ENCODE measurements at places on chromosomes 16 and 17.

- DNase-seq: no peak
Observed at GRCh38 chr16:12160249-12160648, 183.7 kb downstream of the SNX29 start.

GRCh38 chr16:84656649-84657048, 8.3 kb downstream of the KLHL36 start:
- DNase-seq: no peak

- no peak for DNase-seq
Observed at GRCh38 chr17:64384253-64385186, 6.1 kb downstream of the PECAM1 start.

- no peak for DNase-seq
Observed at GRCh38 chr16:13421726-13422125, 498.2 kb upstream of the ERCC4 start.

GRCh38 chr17:67617304-67617899, 100.3 kb upstream of the NOL11 start:
- DNase-seq: no peak

GRCh38 chr17:65167566-65167965, 30.4 kb downstream of the RGS9 start:
- DNase-seq: no peak

DNA sequence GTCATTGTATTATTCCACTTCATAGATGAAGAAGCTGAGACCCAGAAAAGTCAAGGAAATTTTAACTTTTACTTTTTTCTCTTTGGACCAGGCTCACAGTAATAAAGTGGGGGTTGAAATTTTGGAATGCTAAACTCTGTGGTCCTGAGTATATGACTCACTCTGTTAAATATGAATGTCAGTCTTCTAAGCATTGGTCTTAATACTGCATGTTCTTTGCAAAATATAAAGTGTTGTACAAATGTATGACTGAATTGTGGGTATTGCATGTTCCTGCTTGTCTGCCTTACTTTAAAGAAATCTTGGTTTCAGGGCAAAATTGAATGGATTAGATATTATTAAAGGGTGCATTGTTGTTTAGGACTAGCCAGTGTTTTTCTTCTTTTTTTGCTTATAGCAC, 950.8 kb upstream of the GOT2 start:
- DNase-seq: no peak

DNA sequence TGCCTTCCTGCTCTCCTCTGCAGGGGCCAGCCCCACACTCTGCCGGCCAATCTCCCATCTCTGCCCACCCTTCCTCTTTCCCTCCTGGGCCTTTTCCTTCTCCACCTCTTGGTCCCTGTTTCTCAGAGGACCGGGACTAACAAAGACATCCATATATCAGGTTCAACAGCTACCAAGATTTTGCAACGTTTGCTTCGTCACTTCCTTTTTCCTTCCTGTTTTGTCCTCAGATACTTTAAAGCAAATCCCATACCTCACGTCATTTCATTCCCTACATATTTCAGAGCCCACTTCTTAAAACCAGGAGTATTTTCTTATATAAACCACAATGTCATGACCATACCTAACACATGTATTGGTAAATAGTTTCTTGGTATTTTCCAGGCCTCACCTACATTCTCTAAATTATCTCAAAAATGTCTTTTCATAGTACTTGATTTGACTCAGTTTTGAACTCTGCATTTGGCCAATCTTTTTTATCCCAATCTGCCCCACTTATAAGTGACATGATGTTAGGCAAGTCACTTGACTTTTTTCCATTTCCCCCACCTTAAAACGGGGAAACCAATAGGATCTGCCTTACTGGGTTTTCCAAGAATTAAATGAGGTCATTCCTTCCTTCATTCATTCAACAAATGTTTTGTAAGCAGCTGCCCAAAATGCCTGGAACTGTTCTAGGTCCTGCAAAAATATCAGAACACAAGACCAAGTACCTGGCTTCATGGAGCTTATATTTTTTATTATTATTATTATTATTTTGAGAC, 7.2 kb upstream of the USP10 start:
- no peak for DNase-seq

DNA sequence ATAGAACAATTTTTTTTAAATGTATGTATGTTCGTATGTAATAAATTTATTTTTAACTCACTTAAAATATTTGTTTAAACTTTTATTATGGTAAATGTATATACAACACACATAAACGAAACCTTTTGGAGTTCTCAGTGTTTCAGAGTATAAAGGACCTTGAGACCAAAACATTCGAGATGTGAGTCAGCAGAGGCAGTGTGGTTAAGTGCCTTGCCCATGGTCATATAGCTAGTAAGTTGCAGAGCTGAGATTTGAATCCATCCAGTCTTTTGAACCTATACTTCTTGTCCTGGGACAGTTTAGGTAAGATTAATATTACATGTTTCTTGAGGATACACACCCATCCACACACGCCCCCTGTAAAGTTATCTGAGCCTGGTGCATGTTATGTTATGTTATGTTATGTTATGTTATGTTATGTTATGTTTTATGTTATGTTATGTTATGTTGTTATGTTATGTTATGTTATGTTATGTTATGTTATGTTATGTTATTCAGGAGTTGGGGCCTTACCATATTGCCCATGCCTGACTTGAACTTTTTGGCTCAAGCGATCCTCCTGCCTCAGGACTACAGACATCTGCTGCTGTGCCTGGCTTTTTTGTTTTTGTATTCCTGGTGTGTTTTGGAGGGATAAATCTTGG, 41.8 kb downstream of the TNRC6A start:
- DNase-seq: no peak

DNA sequence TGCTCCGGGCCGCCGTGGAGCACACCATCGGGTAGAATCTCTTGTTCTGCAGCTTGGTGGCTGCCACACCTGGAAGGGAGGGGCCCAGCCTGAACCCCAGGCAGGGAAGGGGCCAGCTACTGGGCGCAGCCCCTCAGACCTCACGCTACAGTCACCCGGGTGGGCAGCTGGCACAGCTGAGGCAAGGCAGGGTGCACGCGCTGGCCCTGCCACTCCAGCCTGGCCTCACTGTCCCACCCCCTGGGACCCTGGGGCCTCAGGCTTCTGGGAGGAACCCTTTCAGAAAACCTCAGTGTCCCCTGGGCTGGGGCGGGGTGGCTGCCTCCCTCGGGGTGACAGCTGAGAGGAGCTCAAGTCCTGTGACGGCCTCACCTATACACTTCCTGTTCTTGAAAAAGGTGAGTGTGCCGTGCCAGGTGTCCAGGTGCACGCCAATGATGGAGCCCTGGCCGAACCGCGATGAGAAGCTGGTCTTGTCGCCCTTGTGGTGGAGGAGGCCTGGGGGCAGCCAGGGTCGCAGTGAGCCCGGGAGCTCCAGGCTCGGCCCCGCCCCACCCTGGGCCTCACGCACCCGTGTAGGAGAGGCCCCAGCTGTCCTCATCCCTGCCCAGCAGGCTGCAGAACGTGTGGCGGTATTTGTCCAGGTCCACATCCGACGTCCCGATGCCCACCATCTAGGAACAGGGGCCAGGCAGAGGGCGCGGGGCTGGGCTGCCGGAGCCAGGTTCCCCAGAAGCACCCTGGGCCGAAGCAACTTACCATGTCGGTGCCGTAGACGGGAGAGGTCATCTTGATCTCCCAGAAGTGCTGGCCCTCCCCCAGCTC, 4.7 kb upstream of the MRPS34 start:
- DNase-seq: no peak

DNA sequence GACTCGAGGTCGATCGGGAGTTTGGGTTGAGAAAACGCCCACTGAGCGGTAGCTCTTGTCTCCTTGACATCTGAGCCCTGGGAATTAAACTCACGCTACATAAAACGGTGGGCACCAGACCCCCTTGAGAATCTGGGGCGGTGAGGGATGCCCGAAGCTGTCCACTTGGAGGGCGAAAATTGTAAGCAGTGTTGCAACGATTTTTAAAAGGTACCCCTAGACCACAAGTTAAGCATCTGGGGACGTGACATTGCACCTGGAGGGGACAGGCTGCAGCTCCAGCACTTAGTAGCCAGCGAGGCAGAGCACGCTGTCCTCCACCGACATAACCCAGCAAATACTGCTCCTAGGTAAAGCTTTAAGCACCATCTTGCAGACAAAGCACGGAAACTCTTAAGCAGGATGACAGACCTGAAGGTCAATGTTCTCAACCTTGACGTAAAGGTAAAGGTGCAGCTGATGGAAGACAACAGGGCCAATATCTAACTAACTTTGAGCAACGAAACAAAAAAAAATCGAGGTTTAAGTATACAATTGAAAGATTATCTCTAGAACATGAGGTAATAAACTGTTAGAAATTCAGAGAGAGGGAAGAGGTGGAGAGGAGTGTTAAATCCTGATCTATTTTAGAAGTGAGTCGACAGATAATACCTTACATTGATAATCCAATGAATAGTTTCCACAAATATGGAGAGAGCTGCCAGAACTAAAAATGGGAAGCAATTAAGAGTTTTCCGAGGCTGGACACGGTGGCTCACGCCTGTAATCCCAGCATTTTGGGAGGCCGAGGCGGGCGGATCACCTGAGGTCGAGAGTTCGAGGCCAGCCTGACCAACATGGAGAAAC, 921 bp upstream of the CDR2 start:
- no peak for DNase-seq

GRCh38 chr17:3762922-3763776, 37.8 kb downstream of the ITGAE start:
- no peak for DNase-seq

DNA sequence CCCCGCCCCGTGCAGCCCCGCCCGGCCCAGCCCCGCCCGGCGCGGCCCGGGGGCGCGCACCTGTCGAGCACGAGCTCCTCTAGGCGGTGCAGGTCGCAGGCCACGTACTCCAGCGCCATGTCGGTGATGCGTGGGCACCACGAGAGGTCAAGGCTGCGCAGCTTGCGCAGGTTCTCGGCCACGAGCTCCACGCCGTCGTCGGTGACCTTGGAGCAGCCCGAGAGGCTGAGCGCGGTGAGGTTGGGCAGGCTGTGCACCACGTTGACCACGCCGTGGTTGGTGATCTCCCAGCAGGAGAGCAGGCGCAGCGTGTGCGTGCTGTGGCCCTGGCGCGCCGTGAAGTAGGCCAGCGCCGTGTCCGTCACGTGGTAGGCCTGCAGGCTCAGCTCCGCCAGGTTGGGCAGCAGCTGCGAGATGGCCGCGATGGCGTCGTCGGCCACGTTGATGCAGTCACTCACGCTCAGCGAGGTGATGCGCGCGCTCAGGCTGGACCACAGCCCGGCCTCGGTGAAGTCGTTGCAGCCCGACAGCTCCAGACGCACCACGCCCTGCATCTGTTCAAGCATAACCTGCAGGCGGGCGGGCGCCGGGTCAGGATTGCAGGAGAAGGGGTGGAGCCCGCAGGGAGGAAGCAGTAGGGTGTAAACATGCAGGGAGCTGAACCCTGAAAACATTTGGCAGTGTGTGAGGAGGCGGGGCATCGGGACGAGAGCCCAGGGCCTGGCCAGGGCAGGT, 5.3 kb upstream of the WDR24 start:
- DNase-seq: no peak

DNA sequence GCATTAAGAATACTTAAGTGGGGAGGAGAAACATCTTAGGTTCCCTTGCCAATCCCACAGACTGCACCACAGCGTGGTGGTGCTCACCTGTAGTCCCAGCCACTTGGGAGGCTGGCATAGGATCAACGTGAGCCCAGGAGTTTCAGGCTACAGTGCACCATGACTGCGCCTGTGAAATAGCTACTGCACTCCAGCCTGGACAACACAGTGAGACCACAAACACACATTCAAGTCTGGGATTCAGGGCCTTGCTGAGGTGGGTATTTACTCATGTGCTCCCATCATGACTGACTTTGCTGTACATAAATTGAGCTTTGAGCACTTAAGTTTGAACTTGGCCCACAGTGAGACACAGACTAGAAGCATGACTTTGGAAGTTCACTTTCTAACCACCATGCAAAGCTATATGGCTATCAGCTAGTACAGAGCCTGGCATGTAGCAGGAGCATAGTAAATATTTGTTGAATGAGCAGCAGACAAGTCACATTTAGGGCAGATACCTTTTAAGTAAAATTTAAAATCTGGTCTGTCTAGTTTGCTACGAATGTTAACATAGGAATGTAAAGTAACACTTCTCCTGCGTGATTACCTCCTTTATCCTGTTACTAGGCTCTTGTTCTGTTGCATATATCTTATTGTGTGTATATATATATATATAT, 33.5 kb downstream of the CEP95 start:
- no peak for DNase-seq

DNA sequence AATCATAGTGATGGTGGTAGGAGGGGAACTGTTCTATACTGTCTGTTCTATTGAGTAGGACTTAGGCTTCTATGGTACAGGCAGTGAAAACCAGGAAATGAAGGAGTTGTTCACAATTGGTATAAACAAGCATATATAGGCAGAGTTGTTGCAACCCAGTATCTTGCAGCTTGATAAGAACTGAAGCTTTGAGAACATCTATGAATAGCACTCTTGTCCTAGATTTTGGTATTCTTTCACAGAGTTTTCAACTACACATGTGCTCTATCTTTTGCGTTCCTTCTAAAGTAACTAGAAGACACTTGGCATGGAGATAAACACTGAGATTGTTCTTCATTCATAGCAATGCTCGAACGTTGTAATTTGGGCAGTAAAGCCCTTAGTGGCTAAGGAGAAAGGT, 91.8 kb downstream of the KCNJ2 start:
- DNase-seq: no peak

GRCh38 chr17:21177401-21177800, 36.6 kb downstream of the TMEM11 start:
- no peak for DNase-seq

DNA sequence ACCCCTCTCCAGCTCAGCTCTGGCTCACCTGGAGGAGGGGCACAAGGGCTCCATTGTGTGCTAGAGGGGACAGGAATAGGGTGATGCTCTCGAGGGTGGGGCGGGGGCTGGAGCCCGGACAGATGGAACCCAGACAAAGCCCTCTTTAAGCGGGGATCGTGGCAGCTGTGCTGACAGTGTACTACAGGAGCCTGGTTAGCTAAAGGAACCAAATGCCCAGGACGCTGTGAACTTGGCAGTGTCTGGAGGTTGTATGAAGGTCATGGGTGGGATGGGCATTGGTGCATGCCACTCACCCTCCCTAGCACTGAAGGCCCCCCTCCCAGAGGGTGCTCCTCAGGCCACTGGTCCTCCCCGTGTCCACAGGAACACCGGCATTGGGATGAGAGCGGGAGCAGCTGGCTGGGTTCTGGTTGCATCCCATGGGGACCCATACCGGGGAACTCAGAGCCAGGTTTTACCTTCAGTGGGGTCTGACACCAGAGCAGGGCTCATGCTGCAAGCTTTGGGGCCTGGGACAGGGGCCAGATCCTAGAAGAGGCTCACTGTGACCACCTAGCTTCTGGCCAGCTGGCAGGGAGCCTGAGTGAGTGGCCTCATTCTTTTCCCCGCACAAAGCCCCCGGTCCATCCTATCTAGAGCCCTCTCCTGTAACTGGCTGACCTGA, 11.9 kb downstream of the KIF19 start:
- peak; percentile 69 for DNase-seq

DNA sequence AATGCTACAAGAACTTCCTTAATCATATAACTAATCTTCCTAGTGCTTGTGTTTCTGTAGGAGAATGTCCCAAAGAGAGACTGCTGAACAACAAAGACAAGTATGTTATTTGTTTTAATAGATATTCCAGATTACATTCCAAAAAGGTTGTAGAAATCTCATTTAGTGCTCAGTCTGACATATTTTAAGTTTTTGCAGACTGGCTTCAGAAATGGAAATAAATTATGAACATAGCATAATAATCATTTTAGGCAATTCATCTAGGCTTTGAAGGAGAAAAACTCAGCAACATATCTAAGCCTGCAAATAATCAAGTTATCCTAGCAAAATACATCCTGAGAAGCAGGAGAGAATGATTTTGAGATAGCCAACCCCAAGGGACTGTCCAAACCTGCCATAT, 171.6 kb upstream of the CDH5 start:
- DNase-seq: no peak

- no peak for DNase-seq
Observed at GRCh38 chr17:81514489-81514738, 1.8 kb upstream of the ACTG1 start.

- DNase-seq: no peak
Observed at GRCh38 chr17:76063875-76064546, 8.3 kb downstream of the SRP68 start.
